ENCODE measurements at places on chromosomes 3 and 15.

DNA sequence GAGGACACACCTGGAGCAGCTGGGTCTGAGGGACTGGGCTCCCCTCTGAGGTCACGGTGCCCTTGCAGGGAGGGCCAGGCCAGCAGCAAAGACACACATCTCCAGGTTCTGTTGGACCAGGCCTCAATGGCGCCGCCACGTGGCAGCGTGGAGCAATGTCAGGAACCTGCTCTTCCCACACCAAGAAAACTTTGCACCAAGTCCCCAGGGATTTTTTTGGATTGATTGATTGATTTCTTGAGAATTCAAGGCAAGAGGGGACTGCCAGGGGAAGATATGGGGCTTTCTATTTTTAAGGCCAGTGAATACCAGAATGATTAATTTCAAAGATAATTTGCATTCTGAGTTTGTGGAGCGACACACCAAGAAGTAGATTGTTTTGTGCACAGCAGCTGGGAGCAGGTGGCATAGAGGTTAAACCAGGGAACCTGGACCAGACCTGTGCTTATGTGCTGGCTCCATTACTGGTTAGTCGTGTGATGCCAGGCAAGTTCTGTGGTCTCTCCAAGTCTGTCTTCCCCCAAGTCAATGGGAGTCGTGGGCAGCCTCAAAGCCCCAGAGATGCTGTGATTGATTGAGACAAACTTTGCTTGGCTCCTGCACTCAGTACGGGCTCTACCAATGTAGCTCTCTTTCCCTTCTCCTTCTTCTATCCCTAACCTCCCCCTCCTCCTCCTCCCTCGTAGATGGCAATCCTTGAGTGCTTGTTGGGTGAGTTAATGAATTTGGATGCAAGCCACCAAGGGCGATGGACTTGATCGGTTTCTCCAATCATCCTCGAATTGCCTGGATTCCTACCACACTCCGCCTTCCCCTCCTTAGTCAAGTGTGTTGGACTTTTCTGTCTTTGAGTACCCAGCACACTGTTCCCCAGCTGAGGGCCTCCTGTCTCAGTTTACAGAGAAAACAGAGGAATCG, 96.2 kb upstream of the TRPM1 start:
- DNase-seq = no peak

DNA sequence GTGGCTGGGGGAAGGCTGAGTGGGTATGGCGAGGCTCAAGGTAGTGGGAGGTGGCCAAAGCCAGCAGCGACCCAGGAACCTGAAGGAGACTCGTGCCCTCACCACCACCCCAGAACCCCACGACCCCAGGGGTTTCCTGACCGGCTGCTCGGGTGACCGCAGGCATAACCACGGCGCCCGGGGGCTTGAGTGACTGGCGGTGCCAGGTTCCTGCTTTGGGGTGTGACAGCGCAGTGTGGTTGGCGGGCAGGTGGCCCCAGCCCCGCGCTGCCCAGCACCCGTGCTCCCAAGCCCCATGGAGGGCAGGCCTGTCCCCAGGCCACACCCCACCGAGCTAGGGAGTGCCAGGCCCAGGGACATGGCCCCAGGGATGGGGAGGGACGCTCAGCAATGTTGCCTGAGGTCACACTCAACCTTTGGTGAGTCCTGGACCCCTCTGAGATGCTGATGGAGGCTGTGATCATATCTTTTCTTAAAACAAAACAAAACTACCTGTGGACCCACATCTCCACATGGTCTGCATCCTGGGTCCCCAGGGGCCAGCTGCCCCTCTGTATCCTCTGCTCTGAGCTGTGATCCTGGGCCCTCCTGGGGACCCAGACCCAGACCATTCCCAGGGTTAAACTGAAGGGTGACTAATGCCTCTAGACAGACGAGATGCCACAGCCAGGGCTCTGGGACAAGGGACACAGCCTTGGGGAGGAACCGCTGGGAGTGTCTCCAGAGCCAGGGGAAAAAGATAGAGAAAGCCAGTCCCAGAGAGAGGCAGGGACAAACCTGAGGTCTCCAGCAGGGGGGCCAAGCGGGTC, 13.0 kb downstream of the DNAJB8 start:
- DNase-seq = no peak

DNA sequence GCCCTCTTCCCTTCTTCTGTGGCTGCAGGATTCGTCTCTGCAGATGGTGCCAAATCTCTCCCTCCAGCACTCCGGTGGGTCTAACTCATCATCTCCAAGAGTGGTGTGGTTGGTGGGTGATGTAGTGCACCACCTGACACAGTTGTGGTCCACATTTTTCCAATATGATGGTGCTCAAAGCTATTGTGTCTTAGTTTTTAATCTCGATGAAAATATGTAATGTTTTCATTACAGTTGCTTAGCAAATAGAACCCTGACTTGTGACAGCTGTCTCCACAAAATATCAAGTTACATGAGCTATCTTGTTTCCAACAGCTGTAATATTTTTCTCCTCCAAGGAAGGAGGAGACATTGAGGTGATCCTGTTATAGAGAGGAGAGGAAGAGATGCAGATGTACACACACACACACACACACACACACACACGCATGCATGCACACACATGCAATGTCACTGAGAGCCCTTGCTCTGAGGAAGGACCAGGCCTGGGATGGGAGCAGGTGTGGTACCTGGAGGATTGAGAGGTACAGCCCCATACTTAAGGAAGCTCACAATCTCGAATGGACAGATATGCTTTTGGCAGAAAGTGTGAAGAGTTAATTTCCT, 15.7 kb upstream of the ESYT3 start:
- no peak for DNase-seq

- no peak for DNase-seq
Measured at GRCh38 chr3:186630950-186631641, 9.1 kb upstream of the FETUB start.

DNA sequence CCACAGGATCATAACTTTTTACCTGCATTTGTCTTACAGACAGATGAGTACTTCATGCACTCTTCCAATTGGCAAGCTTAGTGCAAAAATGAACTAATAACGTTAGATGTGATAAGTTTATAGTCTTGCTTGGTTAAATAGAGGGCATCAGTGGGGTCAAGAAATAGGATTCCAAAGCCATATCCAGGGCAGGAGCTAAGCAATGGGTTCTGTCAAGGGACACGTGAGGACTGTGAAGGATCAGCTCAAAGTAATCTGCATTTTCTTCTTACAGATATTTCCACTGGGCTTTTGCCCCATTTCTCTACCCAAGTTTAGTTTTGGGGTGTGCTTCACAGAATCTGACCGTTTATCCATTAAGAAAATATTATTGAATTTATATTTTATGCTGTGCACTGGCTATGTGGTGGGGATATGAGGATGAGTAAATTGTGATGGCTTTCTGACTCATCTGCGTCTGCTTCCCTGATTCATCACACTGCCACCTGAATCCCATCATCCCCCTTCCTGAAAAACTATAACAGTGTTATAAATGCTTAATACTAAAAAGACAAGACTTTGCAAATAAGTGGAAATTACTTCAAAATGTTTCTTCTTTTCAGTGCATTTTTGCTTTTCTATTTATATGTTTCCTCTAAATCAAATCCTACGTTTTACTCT, 17.5 kb downstream of the PPP2R3A start:
- no peak for DNase-seq

- DNase-seq = no peak
Measured at GRCh38 chr3:25843332-25843731, 53.4 kb downstream of the OXSM start.

GRCh38 chr15:77682564-77682963, 49.9 kb upstream of the LINGO1 start:
- no peak for DNase-seq

GRCh38 chr3:67923796-67924195, 269.4 kb upstream of the SUCLG2 start:
- no peak for DNase-seq
